Stimulated activated CD4-positive, alpha-beta T cell treated with anti-CD3 and anti-CD28 coated beads, Interleukin-15, amount 100 ng/mL, for 48 hours (primary cell): ENCODE measurements at places on chromosomes 1 and 21.

GRCh38 chr1:111855260-111855659, 99.6 kb downstream of the DDX20 start:
- no peak for DNase-seq

GRCh38 chr1:113141650-113142473, 68.9 kb downstream of the LRIG2 start:
- no peak for DNase-seq

DNA sequence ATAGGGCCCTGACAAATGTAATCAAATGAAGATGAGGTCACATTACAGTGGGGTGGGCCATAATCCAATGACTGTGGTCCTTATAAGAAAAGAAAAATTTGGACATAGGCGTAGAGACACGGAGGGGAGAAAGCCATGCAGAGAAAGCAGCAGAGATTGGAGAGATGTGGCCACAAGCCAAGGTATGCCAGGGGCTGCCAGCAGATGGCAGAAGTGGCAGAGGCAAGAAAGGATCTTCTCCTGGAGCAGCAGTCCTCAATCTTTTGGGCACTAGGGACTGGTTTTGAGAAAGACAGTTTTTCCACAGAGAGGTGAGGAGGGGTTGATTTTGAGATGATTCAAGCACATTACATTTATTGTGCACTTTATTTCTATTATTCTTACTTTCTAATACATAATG, 355.1 kb downstream of the NPHP4 start:
- no peak for DNase-seq

DNA sequence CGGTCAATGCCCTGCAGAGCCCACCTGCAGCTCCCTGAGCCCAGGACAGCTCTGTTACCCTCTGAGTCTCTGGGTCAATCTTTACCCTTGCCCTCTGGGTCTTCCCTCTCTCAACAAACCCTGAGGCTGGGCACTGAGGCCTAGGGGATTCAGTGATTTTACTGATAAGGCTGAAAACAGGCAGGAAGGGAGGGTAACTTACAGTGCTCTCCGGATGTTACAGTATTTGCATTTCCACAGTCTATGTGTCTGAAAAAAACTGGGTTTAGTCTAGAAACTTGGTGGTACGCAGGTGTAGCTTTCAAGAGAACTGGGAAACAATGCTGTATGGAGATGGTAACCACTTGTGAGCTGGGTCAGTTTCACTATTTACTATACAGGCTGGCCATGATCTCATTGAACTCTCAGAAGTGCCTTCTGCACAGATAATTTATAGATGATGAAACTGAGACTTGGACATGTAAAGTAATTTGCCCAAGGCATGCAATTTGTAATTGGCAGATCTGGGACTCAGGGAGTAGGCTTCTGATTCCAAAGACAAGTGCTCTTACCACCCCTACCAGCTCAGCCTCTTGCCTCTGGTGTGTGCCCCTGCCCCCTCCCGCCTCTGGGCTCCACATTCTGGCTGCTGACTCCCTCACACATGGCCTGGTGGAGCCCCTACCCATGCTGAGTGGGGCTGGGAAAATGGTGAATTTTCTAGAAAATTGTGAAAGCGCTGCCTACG, 48.8 kb downstream of the TENT5C start:
- DNase-seq: no peak

GRCh38 chr1:10939654-10940450, 72.6 kb upstream of the TARDBP start:
- DNase-seq: peak; percentile 49

- DNase-seq: no peak
These were observed 67.0 kb downstream of the AGPAT3 start for GRCh38 chr21:43932005-43932404.

DNA sequence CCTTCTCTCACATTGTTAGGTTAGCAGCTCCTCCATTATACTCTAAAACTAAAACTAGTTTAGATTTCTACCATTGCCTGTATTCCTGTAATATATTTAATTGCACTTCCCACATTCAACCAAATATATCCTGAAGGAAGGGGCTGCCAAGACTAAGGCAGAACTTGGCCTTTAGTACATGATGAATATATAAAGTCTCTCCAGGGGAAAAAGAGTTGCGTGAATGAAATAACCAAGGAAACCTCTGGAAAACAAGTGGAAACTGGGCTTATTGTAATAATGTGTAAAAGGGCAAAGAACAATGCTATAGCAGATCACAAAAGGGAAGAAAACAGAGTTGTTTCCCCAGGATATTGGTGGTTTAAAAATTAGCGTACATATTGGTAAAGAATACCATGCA, 1012.5 kb upstream of the PRMT6 start:
- no peak for DNase-seq

- no peak for DNase-seq
These were observed 84.7 kb downstream of the LRRC8D start for GRCh38 chr1:89905395-89906058.

- no peak for DNase-seq
These were observed 4.2 kb downstream of the GCLM start for GRCh38 chr1:93905051-93905450.

DNA sequence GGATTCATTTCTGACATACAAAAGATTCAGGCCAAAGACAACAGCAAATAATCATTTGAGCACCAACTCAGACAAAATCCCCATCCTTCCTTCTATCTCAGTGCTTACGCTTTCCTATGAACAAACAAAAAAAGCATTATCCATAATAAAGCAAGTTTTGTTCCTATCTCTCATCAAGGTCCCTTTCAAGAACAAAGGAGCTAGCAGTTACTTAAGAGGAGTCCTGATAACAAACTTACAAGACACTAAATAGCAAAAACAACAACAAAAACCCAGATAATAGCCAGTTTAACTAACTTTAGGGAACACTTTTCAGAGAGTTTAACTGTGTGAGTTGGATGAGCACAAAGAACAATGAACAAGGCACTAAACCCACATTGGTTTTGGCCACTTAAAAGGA, 10.5 kb downstream of the EVI5 start:
- no peak for DNase-seq

DNA sequence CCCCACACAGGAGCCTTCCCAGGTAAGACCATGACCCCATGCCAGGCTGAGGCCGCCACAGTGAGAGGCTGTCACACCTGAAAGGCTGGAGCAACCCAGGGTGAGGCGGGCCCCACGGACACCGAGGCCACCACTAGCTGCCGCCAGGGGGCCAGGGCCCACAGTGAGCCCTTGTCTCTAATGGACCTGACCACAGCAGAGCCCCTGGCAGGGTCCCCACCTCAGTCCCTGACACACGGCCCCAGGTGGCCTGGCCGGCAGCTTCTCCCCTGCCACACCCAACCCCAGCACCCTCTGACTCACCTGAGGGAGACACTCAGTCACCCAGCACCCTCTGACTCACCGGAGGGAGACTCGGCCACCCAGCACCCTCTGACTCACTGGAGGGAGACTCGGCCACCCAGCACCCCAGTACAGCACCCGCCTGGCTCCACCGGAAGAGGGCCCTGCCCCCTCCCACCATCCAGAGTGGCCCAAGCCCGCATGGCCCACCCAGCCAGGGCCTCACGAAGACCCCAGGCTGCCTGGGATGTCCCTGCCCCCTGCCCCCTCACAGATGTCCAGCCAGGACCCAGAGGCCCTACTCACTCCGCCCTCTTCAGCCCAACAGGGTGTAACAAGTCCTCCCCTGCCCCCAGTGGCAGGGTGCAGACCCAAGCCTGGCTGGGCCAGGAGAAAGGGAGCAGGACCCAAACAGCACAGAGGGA, 4.4 kb downstream of the DVL1 start:
- DNase-seq: peak; percentile 53

DNA sequence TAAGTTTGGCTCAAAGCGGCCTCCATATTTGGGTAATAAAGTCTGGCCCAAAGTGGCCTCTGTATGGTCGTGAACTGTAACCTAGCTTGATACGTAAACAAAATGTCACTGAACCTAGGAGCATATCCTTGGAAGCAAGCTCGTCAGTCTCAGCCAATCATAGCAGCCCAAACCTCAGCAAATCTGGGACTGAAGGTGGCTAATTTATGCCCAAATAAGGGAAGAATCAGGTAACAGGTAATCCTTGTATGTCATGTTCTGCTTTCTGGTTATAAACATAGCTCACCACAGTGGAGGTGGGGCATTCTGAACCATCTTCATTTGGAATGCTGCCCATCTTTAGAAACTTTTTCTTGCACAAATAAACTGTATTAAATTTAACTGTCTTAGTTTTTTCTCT, 281.1 kb downstream of the TTLL7 start:
- no peak for DNase-seq

DNA sequence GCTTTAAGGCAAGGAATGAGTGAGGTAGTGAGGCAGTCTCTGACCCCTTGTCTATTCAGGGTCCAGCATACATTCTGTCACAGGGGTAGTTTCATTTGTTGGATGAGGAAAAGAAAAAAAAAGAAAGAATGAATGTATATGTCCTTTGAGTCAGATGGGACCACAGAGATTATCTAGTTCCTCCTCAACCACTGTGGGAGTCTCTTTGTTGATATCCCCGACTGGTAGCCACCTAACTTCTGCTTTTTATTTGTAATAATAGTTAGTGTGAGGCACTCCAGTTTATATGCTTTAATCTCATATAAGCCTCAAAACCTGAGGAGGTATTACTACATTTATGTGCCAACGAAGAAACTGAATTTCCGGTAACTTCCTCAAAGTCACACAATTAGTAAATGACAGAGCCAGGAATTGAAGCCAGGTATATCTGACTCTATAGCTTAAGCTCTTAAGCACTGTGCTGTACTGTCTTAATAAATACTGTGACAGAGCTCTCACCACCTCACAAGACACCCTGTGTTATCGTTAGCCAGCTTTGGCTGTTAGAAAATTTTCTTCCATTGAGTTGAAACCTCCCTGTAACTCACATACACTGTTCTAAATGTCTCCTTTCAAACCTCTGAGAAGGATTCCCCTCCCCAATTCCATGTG, 82.2 kb downstream of the MDM4 start:
- DNase-seq: no peak

- DNase-seq: no peak
These were observed 4.4 kb downstream of the B4GALT3 start for GRCh38 chr1:161172776-161173376.

DNA sequence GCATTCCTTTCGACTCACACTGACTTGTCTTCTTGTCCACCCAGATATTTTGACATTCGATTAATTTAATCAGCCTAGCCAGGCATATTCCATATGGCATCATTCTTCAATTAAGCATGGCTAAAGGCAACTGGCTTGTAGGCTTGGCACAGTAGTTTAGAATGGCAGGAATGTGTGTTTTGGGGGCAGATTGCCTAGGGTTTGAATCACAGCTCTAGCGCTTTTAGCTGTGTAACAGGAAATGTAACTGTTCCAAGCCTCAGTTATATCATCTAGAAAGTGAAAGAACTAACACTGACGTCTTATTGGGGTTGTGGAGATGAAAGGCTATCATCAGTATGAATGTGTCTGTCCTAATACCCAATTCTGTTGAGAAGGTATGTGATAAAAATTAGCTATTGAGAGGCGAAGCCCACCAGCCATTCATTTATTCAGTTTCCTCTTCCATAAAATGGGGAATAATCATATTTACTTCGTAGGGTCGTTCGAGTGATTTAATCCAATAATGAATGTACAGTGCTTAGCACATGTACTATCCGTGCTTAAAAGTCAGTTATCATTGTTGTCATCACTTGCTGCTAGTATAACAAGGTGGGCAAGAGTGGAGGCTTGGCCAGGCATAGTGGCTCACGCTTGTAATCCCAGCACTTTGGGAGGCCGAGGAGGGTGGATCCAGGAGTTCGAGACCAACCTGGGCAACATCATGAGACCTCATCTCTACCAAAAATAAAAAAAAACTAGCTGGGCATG, 41.6 kb upstream of the GRHL3 start:
- DNase-seq: no peak

DNA sequence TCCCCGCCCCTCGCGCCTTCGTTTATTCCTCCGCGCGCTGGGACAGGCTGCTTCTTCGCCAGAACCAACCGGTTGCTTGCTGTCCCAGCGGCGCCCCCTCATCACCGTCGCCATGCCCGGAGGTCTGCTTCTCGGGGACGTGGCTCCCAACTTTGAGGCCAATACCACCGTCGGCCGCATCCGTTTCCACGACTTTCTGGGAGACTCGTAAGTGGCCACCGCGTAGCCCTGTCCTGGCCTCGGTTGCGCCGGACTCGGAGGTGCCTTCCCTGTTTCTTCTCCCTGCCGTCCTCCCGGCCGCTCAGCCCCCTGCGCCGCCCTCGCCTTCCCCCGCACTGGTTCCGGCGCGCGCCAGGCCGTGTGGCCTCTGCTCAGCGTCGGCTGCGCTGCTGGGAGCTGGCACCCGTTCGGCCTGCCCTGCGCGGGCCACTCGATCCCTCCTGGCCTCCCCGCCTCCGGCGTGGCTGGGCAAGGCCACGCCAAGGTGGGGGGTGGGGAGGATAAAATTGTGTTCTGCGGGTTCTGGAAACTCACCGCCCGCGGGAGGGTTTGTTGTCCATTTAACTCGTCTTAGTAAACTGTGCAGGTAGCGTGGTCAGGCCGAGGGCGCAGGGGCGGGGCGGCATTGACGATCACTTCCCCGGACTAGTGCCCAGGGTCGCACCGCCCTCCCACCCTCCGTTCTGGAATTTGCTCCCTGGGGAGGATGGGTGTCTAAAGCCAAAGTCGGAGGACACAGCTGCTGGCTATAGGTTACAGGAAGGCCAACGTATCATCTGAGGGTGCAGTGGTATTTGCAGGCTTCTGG, at the start of gene PRDX6:
PRDX6 (plus strand) TSS at position 50 of the 808 bp plus-strand sequence; CDS start at position 113, 63 bp downstream.
- peak; percentile 10 for DNase-seq
